ENCODE measurements at places on chromosomes 1 and 21.

DNA sequence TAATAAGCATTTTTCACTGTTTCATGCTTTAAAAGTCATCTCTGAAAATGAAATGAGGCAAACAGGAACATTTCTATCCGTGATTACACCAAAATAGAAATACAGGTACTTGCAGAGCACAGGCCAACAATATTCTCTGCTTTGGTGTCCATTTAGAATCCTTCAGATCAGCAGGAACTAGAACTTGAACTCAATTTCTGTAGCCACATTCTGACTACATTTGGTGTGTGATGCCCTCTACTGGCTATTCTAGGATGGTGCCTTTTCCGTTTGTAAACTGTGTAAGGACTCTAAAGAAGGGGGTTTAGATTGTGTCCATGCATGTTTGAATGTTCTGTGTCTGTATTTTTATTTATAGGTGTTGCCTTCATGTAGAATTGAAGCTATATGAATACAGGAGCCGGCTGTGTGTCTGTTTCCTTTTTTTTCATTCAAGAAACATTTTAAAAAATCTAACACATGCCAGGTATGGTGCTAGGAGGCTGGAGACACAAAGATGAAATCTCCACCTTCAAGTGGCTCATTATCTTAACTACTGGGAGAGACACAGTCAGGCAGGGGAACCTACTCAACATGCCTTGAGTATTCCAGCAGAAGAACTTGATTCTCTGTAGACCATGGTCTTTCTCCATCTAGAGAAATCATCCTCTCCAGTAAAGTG lies 7.6 kb upstream of the ZNF326 start:
- peak; percentile 71 for DNase-seq

DNA sequence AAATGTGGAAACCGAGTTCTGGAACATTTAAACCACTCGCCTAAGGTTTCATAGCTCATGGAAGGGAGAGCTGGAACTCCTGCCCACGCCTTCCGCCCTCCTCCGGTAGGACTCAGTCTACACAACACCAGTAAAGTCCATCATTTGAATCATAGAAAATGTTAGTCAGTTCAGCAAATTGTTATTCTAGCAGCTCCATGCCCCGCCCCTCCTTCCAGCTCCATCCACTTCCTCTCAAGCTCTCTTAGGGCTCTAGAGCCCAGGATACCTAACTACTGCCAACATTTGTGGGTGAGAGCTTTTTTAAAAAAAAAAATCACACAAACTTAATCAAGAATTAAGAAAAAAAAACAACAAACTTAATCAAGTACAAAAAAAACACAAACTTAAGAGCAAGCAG lies 121.8 kb downstream of the TBX15 start:
- no peak for DNase-seq

GRCh38 chr1:184036517-184036949 lies 995 bp downstream of the COLGALT2 start:
- no peak for DNase-seq

GRCh38 chr21:18368205-18368604 lies 35.4 kb downstream of the TMPRSS15 start:
- no peak for DNase-seq

GRCh38 chr1:230883967-230884366 lies 15.6 kb upstream of the C1orf198 start:
- no peak for DNase-seq

GRCh38 chr1:3774276-3774945 lies 1.9 kb downstream of the SMIM1 start:
- no peak for DNase-seq

GRCh38 chr1:23578997-23579363 lies 19.7 kb upstream of the ID3 start:
- DNase-seq: no peak

GRCh38 chr1:32345289-32345827 lies 9.3 kb upstream of the MARCKSL1 start:
- no peak for DNase-seq

DNA sequence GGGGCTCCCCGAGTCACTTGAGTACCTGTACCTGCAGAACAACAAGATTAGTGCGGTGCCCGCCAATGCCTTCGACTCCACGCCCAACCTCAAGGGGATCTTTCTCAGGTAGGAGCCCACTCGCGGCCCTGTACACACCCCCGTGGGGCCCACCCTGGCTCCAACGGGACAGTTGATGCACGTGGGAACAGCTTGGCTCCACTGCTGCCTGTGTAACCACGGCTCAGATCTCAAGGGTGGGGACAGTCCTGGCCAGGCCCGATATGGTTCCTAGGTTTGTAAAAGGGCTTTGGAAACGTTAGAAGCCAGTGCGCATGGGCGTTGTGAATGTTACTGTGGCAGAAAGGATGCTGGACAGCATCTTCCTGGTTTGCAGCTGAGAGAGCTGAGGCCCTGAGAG lies 18.8 kb downstream of the PODN start:
- DNase-seq: no peak

- DNase-seq: no peak
Observed at GRCh38 chr1:3599286-3599811, 12.0 kb downstream of the MEGF6 start.

GRCh38 chr1:15684042-15684461 lies at the start of gene PLEKHM2:
Gene PLEKHM2 (plus strand): TSS chr1:15684320. CDS start chr1:15684559, 239 bp downstream.
- no peak for DNase-seq

DNA sequence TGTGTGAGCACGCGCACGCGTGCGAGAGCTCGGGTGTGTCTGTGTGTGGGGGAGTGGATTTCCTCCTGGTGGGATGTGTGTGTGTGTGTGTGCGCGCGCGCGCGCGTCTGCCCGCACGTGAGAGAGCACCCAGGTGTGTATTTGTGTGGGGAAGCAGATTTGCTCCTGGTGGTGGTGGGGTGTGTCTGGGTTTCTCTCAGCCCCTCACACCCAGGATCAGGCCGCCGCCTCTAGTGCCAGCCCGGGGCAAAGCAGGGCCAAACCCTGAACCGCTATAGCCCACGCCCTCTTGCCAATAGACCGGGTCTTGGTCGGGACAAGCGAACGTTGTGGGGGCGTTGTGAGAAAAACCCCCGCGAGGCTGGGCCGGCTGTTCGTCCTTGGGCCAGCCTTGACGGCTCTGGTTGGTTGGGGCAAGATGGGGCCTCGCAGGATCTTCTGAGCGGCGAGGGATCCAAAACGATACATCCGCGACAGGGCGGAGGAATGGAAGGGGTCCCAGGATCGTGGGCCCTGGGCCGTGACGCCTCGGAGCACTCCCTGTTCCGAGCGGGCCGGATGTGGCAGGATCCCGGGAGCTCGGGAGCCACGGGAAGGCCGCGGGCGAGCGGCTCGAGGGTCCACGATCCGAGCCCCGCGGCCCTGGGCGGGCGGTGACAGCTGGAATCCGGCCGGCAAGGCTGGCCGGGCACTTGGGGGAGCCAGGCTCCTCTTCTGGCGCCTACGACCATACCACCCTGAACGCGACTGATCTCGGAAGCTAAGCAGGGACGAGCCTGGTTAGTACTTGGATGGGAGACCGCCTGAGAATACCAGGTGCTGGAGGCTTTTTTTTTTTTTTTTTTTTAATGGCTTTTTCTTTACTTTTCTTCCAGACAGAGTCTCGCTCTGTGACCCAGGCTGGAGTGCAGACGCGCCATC lies 68.2 kb downstream of the RNF187 start:
- no peak for DNase-seq

- no peak for DNase-seq
Observed at GRCh38 chr1:51203121-51203873, 32.8 kb upstream of the RNF11 start.

DNA sequence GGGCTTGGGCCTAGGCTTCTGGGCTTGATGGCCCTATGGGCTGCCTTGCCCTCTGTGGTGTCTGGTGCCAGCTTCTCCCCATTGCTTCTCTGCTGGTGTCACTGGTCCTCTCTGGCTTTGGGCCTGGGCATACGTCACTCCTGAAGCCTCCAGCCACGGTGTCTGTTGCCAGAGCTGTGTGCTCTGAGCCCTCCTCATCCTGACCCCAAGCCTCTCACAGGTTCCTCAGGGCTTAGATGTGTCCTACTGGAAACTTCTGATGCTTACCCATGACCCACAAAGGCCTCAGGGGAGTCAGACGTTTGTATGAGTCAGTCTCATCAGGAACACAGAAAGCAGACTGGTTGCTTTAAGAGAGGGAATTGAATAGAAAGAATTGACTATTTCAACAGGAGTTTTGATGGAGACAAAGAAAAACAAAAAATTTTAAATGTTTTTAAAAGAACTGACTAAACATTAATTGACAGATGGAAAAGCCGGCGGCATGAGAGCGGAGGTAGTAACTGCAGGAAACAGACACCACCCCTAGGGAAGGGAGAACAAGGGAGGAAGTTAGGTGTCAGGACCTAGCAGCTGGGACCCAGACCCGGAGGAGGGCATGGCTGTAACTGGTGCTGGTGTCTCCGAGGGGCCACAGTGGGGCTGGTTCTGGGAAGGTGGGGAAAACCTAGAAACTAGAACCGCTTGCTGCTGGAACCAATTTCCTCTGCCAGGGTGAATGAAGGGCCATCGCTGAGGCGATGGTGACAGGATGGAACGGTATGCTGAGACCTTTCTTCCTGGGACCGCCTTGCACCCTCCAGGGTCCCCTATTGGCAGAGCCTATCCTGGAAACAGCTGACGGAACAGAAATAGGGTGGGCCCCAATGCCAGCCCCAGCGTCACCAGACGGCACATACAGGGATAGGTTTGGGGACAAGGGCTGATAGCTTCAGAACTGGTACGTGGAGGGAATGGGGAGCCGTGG lies 40.0 kb upstream of the CITED4 start:
- no peak for DNase-seq

DNA sequence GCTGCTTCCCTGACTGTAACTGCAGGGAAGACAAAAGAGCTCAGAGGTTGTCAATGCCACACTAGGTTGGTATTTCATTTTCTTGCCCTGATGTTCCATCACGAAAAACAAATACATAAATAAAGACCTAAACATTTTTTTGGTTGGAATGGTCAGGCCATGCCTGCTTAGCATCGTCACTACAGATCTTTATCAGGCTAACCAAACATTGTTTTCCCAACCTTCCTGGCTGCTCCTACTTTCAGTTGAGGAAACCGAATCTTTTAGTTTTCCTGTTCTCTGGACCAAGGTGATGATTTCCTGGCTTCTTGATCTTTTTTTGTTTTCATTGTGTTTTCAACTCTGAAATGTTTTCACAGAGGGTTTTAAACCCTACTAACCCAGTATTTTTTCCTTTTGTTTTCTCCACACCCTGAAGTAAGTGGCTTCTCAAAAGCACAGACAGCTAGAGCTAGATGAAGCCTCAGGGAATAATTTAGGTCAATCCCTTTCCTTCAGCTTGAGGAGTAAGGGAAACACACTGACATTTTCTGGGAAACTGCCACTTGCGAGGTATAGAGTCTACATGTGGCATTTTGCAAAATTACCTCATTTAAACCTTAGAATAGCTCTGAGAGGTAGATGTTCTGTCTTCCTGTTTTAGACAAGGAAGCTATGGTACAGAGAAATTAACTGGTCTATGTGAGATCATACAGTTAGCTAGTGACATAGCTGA lies 67.2 kb upstream of the CNN3 start:
- DNase-seq: no peak

GRCh38 chr1:169043823-169044222 lies 62.7 kb upstream of the ATP1B1 start:
- DNase-seq: no peak

DNA sequence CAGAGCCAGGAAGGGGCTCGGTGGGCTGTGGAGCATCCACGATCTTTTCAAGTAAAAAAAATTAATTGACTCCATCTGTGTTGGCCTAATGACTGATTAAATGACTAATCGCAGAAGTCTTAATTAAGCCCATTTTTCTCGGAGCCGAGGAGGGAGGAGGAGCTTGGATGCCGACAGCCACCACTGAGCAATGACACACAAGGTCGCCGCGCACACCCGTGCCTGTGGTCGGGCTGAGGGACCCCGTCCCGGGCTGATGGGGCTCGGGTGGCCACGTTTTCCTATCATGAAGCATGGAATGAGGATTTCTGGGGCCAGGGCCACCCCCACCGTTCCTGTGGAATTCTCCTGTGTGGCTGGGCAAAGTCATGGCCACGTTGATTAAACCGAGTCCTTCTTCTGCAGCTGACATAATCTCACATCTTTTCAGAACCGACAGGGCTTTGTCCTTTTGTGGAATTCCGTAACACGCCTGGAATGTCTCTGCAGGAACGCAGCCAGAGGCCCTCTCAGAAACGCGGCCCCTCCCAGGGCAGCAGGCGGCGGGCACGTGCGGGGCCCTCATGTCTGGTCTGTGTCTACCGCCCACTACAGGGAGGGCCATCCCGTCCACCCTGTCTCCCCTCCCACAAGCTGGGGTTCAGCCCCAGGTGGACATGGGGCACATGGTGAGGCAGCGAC lies 60.7 kb downstream of the MORN1 start:
- peak; percentile 8 for DNase-seq

GRCh38 chr1:239886266-239886665 lies 205.4 kb upstream of the FMN2 start:
- DNase-seq: no peak

DNA sequence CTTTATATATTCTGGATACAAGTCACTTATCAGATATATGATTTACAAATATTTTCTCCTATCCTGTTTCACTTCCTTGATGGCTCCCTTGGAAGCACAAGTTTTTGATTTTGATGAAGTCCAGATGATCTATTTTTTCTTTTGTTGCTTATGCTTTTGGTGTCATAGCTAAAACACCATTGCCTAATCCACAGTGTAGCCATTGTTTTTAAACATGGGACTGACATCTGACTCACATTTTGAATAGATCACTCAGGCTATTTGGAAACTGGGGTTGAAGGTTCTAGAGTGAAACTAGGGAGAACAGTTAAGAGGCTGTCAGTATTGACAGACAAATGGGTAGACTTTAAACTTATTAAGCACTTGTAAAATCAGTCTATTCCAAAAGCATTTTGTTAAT lies 16.6 kb downstream of the AK4 start:
- DNase-seq: no peak

DNA sequence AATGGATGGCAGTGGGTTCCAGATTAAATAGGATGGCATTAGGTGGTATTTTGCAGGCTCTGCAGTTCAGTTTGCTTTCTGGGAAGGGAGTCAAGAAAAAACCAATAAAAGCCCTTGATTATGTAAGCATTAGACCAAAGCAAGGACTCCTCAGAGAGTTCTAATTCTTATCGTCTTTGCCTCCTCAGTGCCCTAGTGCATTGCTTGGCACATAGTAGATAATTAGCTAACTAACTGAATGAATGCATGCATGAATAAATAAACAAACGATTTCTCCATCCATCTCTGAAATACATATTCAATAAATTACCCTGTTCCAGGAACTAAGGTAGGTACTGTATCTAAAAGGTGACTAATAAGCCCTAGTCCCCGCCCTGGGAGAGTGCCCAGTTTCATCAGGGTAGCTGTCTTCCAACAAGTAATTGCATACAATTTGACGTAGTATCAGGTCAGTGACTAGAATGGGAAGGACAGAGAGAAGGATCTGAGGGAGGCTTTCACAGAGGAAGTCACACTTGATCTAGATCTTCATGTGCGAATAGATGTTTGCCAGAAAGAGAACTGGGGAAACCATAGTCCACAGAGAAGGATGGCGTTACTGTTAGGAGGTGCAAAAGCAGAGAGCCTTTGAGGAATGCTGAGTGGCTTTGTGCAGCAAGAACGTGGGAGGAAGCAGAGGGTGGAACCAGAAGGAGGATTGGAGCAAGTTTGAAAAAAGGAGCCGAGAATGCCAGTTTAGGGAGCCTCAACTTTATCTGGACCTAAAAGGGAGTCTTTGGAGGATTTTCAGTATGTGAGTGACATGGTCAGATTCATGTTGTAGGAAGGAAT lies 111.4 kb downstream of the TBX19 start:
- DNase-seq: no peak

GRCh38 chr1:9705337-9706093 lies 54.0 kb downstream of the PIK3CD start:
- DNase-seq: peak; percentile 48

Measured in HS-27A (cell line).